Fibroblast of the aortic adventitia (primary cell): ENCODE measurements at places on chromosomes 2 and 18. TPM values are rescaled to one million over a fixed set of nuclear protein-coding genes. Genes with fewer than 3 reads are reported as not detected.
A peak's percentile ranks its signal among the peaks of the same experiment; 100 is the strongest.

DNA sequence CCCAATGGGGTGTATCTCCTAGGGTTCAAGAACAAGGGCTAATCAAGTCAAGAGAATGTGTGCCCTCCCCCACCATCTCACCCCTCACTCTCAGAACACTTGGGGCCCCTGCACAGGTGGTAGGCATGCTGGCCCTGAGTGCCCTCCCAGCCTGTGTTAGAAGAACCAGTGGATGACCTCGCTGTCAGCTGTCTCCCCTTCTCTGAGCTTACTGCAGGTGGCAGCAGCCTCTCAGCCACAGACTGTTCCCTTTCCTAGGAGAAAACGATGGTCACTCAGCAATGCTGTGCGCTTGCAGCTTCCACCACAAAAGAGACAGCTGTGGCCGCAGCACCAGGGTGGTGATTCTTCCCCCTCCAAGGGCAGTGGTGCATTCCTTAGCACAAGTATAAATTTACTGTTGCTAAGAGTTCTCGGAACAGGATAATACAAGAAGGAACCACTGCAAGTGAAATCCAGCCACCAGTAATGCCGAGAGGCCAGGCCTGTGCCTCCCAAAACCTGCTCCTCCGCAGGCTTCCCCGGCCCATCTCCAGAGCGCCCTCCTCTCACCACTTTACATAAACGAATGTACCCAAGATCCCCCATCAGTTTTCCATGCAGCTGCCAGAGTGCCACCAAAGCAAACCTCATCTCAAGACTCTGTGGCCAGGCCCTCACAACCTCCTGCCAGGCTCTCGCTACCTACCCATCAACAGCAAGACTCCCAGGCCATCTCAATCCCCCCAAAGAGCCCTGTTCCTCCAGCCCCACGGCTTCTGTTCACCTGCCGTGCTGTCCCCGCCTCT is 935 bp upstream of the RAMP1 start:
- DNase-seq: peak; percentile 83

DNA sequence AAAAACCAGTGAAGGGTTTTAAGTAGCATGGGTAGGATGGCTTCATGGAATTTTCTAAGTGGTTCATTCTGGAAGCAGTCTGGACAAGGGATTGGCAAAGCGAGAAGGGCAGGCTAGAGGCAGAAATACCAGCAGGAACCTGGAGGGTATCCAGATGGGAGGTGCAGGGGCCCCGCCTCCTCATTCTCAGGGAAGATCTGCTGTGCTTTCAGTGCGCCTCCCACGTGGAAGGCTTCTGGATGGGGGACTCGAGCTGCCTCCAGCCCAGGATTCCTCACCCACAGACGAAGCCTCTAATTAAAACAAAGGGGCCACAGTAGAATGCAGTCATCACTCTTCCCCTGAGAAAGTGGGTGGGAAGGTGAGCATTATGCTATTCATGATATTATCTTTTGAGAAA is 79.8 kb downstream of the VSNL1 start:
- peak; percentile 56 for DNase-seq

The MATN3 gene
- total RNA-seq: 0.82 and 1.1 TPM in 2 replicates

The SLC1A4 gene
- total RNA-seq: 9.5 and 24.1 TPM in 2 replicates

DNA sequence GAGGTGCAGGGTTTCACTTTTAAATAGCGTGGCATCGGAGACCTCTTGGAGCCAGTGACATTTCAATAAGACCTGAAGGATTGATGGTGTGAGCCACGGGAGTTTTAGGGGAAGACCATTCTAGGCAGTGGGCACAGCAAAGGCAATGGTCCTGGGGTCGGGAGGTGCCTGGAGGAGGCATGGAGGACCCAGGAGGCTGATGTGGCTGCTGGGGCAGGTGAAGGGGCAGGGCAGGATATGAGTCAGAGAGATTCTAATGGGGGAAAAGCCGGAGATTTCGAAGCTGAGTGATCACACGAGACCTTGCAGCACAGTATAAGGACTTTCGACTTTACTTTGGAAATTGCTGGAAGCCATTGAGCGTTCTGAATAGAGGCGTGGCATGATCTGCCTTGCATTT is 79.6 kb upstream of the KCNE4 start:
- no peak for DNase-seq

DNA sequence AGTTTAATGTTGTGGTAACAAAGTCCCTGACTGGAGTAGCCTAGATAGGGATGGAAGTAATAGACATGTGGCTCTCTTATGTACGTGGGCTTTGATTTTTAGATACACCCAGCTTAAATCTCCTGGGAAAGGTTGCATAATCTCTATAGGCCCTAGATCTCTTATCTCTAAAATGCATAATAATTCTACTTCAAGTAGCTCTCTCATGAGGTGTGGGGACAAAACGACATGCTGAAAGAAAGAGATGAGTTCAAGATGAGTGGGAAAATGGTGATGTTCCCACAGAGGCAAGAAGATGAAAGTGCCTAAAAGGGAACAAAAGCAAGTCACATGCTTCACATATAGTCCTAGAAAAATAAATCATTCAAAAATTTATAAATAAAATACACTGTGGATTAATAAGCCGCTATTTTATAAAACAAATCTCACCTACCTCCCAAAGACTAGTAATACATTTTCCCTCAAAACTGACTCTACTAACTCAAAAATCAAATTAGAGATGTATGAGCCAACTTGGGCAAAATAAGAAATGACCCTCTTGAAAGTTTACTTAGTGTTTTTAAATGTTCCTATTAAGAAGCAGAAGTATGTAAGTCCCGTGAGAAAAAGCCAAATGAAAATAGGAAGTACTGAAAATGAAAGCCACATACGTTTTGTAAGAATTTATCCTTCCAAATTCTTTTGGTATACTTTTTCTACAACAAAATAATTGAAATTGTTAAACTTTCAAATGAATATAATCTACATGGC is 148.2 kb upstream of the ITGA4 start:
- DNase-seq: no peak

The PTRHD1 gene
- 23.7 and 33.4 TPM in 2 replicates for total RNA-seq

GRCh38 chr2:136399667-136400289 is 281.8 kb upstream of the CXCR4 start:
- no peak for DNase-seq

DNA sequence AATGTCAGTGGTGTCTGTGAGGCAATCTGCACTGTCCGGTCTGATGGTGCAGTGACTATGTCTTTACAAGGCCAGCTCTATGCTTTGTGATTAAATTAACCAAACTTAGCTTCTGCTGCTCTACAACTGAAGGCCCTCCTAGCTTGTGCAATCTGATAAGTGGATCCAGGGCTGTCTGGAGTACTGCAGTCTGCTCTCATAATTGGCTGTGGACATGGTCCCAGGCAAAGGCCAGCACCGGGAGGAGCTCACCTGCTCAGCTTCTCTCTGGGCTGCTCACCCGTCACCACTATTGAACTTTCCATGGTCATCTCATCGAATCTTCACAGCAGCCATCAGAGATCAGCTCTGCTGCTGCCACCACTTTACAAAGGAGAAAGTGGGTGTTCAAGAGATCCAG is 13.0 kb upstream of the APCDD1 start:
- no peak for DNase-seq

GRCh38 chr2:64934530-64934929 is 54.7 kb upstream of the SLC1A4 start:
- DNase-seq: no peak

DNA sequence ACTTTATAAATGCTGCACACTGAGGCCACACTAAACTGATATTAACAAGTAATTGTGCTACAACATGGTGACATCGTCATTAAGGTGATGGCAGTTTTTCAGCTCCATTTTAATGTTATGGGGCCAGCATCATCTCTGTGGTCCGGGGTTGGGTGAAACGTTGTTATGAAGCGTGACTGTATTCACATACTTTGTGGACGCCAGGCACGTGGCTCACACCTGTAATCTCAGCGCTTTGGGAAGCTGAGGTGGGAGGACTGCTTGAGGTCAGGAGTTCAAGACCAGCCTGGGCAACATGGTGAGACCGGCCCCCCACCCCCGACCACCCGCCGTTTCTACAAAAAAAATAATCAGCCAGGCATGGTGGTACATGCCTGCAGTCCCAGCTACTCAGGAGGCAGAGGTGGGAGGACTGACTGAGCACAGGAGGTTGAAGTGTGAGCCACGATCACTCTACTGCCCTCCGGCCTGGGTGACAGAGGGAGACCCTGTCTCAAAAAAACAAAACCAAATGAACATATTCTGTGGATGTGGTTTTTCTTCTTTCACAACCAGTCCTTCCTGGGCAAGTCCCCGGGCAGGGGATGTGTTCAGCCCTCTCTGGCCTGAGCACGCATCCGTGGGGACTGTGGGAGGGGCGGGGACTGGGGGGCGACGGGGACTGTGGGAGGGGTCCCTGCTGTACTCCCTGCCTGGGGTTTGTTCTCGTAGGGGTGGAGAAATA is 12.9 kb upstream of the GAL3ST2 start:
- DNase-seq: no peak

GRCh38 chr18:4384932-4385331 is 70.2 kb downstream of the DLGAP1 start:
- no peak for DNase-seq

DNA sequence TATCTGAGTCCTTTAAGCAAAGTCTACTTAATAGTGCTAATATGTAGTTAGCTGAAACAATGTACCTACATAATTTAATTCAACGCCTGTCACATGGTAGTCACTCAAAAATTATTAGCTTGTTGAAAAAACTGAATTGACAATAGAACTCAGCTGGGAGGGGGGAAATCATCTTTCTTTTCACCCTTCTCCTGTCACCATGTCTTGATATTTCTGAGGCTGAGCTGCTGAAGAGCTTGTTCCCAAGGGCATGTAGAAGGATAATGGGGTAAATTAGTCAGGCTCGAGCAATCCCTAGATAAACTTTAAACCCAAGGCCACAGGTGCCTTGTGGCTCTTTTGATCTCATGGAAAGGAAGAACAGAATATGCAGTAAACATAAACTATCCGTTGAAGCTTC is 339.6 kb upstream of the LRATD1 start:
- no peak for DNase-seq

The SAG gene
- not detected in 2 replicates for total RNA-seq

DNA sequence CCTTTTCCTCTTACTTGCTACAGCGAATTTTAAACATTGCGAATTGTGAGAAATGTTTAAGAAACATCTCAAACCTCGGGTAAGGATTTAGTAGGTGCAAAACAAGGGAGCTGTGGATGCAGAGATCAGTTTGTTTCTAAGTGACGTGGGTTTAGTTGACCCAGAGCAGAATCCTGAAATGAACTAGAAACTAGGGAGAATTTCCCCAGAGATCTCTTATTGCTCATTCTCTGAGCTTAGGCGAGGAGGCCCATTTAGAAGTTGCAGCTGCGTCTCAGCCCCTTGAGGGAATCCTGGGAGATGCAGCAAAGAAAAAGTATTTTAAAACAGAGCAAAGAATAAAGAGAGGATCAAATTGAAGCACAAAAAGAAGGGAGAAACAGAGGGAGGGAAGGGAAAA is 29.3 kb downstream of the FAM124B start:
- no peak for DNase-seq

DNA sequence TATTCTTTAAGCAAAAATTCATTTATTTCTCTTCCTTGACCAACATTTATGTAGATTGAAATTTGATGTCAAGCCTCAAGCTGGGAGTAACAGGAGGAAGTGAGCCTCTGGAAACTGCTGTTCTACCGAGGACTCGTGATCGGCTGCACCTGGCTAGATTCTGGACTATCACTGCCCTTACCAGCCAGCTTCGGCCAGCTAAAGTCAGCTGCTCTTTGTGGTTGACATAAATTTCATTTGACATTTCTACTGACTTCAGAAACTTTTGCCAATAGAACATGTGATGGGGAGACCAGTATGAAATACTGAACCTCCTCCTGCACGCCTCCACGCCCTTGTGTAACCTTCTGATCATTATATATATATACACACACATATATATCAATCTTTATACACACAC is 74.2 kb upstream of the RGPD5 start:
- DNase-seq: no peak

The EEF1B2 gene
- total RNA-seq: 674 and 828 TPM in 2 replicates

DNA sequence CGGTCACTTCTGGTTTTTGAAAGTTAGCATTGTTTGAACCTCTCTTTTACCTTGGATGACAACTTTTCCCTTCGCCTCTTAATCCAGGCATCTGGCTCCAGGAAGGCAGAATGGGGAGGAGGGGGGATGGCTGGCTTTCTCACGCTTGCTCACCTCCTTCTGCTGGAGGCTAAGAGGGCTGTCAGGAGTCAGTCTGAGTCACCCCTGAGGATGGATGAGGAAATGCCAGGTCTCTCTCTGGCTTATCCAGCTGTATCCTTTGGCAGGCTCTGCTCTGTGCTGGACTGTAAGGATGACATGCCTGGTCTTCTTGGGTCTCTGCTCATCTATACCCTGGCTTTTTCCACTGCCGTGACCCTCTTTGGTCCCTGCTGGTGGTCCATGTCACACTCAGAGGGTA is 142.9 kb upstream of the GYPC start:
- no peak for DNase-seq

DNA sequence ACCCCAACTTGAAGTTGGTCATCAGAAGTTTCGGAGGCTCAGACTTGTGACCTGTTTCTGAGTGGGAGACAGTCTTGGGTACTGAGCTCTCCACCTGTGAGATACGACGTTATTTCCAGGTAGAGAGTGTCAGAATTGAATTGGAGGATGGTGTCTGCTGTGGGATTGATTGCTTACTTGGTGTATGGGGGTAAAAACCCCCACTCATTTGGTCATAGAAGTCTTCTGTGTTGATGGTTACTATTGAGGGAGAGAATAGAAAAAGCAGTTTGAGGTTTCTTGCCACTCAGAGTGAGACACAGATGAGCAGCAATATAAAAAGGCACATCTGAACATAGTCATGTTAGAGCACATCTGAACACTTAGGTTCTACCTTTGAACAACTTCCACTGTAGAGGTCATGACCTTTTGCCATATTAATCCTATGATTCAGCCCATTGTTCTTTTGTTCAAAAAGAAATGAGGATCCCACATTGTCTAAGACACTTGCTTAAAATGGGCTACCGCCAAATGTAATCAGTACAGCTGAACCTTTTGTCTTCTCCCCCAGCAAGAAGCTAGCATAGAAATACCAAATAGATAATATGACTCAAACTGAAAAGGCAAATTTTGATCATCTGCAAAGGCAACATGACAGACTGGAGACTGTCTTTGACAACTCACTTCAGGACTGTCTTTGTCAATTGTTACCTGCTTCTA is 73.3 kb downstream of the NAB1 start:
- DNase-seq: peak; percentile 25

DNA sequence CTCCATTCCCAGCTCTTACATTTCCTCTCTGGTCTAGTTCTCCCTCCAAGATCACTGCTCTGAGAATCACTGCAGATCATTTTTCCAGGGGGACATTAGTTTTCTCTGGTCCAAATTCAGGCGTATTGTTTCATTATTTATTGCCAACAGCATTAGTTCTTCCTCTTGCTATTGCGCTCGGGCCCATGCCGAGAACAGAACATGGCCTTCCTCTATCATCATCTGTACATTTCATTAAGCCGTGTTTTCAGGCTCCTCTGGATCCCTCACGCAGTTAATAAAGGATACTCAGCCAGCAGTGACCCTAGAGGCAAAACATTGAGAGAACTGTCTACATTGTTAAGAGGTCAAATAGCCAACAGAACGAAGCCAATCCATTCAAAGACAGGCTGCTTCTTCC is 63.9 kb downstream of the CCBE1 start:
- no peak for DNase-seq

GRCh38 chr2:212713681-212714080 is 175.1 kb upstream of the ERBB4 start:
- no peak for DNase-seq
